Activated CD8-positive, alpha-beta memory T cell treated with anti-CD3 and anti-CD28 coated beads, Interleukin-2, amount 10 ng/mL, durations not matched to agents 7 days and 5 days (primary cell): ENCODE measurements at places on chromosomes 4 and X. TPM values are rescaled to one million over a fixed set of nuclear protein-coding genes. Genes with fewer than 3 reads are reported as not detected.
A peak's percentile ranks its signal among the peaks of the same experiment; 100 is the strongest.

The SEC24B gene
- total RNA-seq, result 25.9 TPM

DNA sequence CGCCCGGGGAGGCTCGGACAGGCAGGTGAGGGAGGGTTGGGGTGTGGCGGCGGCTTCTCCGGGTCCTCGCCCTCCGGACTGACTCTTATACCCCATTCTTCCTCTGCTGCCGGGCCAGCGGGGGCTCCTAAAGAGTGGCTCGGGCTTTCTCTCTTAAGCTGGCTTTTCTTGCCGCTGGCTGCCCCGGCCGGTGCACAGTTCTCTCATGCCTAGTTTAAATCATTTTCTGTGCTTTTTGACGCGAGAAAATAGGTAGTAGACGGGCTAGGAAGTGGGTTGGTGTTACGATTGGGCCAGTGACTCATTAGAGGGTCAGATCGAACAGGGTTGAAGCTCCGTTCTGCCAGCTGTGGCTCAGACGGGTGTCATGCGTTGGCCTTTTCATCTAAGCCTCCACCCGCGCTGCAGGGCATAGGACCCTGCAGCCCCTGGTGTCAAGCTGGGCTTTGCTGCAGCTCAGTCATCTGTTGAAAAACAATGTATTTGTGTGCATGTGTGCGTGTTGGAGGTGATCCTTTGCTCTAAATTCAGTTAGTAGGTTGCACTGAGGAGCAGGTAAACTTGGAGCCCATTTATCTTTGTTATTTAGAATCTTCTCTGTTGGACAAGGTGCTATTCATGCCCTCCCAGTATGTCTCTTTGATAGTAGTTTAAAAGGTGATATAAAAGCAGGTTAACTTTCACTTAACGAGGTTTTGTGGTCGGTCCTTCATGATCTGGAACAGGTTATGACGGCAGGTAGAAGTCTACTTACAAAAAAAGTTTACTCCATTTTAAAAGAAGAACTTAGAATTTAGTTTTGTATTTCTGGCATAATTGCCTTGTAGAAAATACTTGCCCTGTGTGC, 802 bp downstream of the BMP2K start:
- no peaks in the 10 kb centered on the region for H3K36me3 ChIP-seq
- H3K27ac ChIP-seq, result peak overlapping the region; percentile 88
- peaks cover 25% of the 10 kb centered on the region for H3K4me1 ChIP-seq
- DNase-seq, result peak; percentile 74
- H3K27me3 ChIP-seq, result no peaks in the 10 kb centered on the region

DNA sequence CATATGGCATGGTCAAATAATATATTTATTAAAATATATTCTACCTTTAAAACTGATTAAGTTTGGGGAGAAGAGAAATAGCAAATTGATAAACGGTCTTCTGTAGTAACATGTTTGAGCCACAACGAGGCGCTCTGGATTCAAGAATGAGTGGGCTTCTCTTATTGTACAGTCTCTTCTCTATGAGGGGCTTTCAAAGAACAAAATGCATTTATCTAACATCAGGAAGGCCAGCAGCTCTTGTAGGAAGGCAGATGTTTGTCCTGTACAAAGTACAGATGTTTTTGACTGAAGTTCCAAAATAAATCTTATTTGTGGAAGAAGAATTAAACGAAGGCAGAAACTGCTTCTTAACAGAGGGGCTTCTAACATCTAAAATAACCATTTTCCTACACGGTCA, 153.6 kb downstream of the RASL11B start:
- H3K27me3 ChIP-seq, result no peaks in the 10 kb centered on the region
- H3K4me3 ChIP-seq, result no peak overlapping the region
- peaks cover 2% of the 10 kb centered on the region for H3K36me3 ChIP-seq
- H3K4me1 ChIP-seq, result peaks cover 20% of the 10 kb centered on the region
- no peak for DNase-seq
- no peak overlapping the region for H3K27ac ChIP-seq

- DNase-seq, result no peak
- peaks cover 9% of the 10 kb centered on the region for H3K4me1 ChIP-seq
- H3K27ac ChIP-seq, result no peak overlapping the region
- peaks cover 25% of the 10 kb centered on the region for H3K36me3 ChIP-seq
- H3K4me3 ChIP-seq, result no peak overlapping the region
These were observed 44.8 kb upstream of the NUDT6 start for GRCh38 chr4:122967231-122967630.

GRCh38 chrX:47380268-47380667, 9.9 kb downstream of the ZNF157 start:
- H3K4me3 ChIP-seq, result peak overlapping the region; percentile 36
- DNase-seq, result peak; percentile 69
- no peaks in the 10 kb centered on the region for H3K36me3 ChIP-seq
- H3K27me3 ChIP-seq, result no peaks in the 10 kb centered on the region
- H3K4me1 ChIP-seq, result peaks cover 18% of the 10 kb centered on the region

The CT45A1 gene
- not detected for total RNA-seq

- no peak overlapping the region for H3K4me3 ChIP-seq
- no peaks in the 10 kb centered on the region for H3K36me3 ChIP-seq
- no peaks in the 10 kb centered on the region for H3K27me3 ChIP-seq
- no peaks in the 10 kb centered on the region for H3K4me1 ChIP-seq
These were observed 143.4 kb upstream of the VCX3A start for GRCh38 chrX:6678313-6678712.

The ITGB1BP2 gene
- 5.6 TPM for total RNA-seq

The ANXA10 gene
- total RNA-seq, result not detected

The PNMA5 gene
- 0.15 TPM for total RNA-seq

DNA sequence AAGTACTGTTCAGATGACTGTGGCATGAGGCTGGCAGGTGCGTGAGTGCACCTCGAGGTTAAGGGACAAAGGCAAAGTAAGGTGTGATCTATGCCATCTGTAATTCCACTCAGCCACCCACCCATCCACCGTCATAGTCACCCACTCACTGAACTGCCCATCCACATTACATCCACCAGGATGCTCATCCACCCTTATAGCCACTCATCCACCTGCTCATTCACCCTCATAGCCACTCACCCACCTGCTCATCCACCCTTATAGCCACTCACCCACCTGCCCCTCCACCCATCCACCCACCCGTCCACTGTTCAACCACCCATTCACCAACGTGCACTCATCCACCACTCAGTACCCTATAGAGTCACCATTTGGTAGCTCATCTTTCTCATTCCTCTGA, 64.1 kb upstream of the UXT start:
- H3K27me3 ChIP-seq, result peaks cover 4% of the 10 kb centered on the region
- H3K27ac ChIP-seq, result no peak overlapping the region
- DNase-seq, result no peak
- no peak overlapping the region for H3K4me3 ChIP-seq
- H3K4me1 ChIP-seq, result no peaks in the 10 kb centered on the region

GRCh38 chrX:139692908-139693307, 15.1 kb downstream of the MCF2 start:
- DNase-seq, result no peak
- peaks cover 4% of the 10 kb centered on the region for H3K4me1 ChIP-seq
- H3K4me3 ChIP-seq, result no peak overlapping the region
- no peak overlapping the region for H3K27ac ChIP-seq

GRCh38 chr4:169314906-169315305, 44.1 kb upstream of the SH3RF1 start:
- no peaks in the 10 kb centered on the region for H3K36me3 ChIP-seq
- H3K27me3 ChIP-seq, result peaks cover 3% of the 10 kb centered on the region
- H3K4me3 ChIP-seq, result no peak overlapping the region
- no peak for DNase-seq

The ETDB gene
- not detected for total RNA-seq

The BST1 gene
- 0.40 TPM for total RNA-seq

GRCh38 chrX:136687457-136687856, 39.5 kb downstream of the CD40LG start:
- H3K27me3 ChIP-seq, result no peaks in the 10 kb centered on the region
- H3K36me3 ChIP-seq, result peaks cover 32% of the 10 kb centered on the region
- no peak overlapping the region for H3K4me3 ChIP-seq
- H3K27ac ChIP-seq, result peak overlapping the region; percentile 59
- DNase-seq, result no peak
- peaks cover 50% of the 10 kb centered on the region for H3K4me1 ChIP-seq

GRCh38 chr4:8346838-8347605, 77.5 kb downstream of the HTRA3 start:
- no peak overlapping the region for H3K27ac ChIP-seq
- DNase-seq, result no peak
- no peak overlapping the region for H3K4me3 ChIP-seq

GRCh38 chrX:12973561-12974304, 1.2 kb upstream of the TMSB4X start:
- peaks cover 47% of the 10 kb centered on the region for H3K36me3 ChIP-seq
- peak overlapping the region; percentile 98 for H3K27ac ChIP-seq
- peaks cover 37% of the 10 kb centered on the region for H3K4me1 ChIP-seq
- peak overlapping the region; percentile 95 for H3K4me3 ChIP-seq
- H3K27me3 ChIP-seq, result no peaks in the 10 kb centered on the region
- peak; percentile 73 for DNase-seq

- no peak overlapping the region for H3K27ac ChIP-seq
- H3K4me1 ChIP-seq, result peaks cover 52% of the 10 kb centered on the region
- H3K4me3 ChIP-seq, result no peak overlapping the region
- peaks cover 2% of the 10 kb centered on the region for H3K36me3 ChIP-seq
These were observed 8.9 kb downstream of the RTL5 start for GRCh38 chrX:72122621-72123337.

The SLC10A3 gene
- total RNA-seq, result 24.3 TPM

The CT83 gene
- not detected for total RNA-seq

The DRD5 gene
- total RNA-seq, result not detected

The HDAC6 gene
- total RNA-seq, result 107 TPM

The EGFL6 gene
- total RNA-seq, result 5.7 TPM

DNA sequence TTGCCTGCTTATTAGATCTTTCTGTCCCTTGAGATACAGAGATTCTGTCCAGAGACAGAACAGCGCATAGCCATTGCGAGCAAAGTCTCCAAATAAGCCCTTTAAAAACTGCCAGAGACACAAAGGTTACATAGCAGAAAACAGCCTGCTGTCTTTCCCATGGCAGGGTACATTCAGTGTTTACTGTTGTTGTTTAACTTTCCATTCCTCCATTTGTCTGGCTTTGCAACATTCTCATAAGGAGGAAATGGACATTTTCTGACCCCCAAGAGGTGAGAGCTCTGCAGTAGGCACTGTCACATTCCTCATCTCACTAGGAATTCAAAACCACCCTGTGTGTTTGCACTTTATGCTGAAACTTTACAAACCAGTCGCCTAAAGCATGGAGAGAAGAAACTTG, 48.3 kb downstream of the PDE5A start:
- no peaks in the 10 kb centered on the region for H3K36me3 ChIP-seq
- DNase-seq, result no peak
- H3K27me3 ChIP-seq, result peaks cover 4% of the 10 kb centered on the region
- no peaks in the 10 kb centered on the region for H3K4me1 ChIP-seq
- no peak overlapping the region for H3K4me3 ChIP-seq

DNA sequence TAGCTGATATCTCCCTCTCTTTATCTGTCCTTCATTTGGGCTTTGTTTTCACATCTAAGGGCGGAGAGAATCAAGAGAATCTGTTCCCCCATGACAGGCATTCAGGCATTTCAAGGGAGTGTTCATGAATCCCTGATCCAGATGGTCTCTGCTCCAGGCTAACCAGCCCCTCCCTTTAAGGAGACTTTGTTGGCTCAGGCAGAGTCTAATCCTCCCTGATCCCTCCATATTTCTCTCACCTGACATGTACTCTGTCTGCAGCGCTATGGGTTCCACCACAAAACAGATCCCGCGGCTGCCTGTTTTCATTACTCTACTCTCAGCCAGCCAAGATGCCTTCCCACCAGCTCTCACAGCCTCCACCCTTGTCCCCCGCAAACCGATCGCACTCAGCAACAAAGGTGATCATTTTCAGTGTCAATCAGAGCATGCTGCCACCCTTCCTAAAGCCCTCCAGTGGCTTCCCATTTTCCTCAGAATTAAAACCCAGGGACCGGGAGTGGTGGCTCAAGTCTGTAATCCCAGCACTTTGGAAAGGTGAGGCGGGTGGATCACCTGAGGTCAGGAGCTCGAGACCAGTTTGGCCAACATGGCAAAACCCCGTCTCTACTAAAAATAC, 30.3 kb upstream of the SLC2A9 start:
- DNase-seq, result peak; percentile 21
- H3K36me3 ChIP-seq, result peaks cover under 1% of the 10 kb centered on the region
- H3K27ac ChIP-seq, result no peak overlapping the region
- peaks cover 5% of the 10 kb centered on the region for H3K27me3 ChIP-seq

DNA sequence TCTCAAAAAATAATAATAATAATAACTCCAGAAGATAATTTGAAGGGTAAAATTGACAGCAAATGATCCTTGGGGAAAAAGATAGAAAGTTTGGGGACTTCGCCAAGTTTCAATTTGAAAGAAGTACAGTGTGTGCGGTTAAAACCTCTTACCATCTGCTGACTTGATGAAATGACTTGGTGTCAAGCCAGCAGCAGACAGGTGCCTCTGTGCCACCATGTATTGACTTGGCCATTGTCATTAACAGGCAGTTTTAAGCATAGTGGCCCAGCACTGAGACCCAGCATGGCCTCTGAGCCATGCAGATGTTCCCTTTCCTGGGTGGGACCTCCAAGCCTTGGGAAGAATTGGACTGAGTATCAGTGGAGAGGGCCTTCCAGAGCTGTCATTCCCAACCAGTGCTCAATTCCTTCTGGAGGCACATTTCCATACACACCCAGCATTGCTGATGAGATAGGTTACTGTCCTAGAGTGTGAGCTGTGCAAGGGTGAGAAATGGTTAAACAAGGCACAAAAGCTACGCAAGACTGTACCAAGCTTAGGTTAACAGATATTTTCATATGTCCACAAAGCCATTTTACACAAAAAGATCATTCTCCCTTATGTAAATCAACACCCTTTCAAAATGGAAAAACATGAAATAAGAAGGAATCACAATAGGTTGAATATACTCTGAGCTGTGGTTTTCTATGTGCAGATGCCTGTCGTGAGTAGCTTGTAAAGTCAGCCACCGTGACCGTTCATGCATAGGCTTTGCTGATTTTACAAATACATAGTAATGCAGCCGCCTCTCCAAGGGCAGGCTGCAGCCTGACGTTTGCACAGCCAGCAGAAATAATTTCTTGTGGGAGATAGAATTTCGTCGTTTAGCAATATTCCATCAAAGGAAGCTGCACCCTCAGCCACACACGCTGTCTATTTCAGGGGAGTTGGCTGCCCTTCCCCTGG, 59.4 kb upstream of the FBXW7 start:
- H3K4me1 ChIP-seq, result peaks cover 4% of the 10 kb centered on the region
- H3K4me3 ChIP-seq, result no peak overlapping the region
- no peaks in the 10 kb centered on the region for H3K36me3 ChIP-seq
- H3K27ac ChIP-seq, result no peak overlapping the region

DNA sequence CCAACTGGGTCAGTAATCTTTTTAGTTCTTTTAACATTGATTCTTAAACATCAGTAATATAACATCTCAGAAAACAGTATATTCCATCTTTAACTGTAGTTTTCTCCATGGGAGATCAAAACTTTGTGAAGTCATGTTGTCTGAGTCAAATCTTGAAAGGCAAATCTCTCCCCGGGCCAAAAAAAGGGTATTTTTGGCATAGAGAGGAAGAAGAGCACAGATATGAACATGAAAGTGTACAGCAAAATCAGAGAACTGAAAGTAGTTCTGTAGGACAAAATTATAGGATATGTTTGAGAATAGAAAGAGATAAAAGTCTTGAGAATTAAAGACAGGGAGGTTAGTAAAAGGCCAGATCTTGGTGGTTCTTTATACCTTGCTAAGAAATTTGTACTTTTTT, 176.4 kb upstream of the GYPA start:
- H3K27me3 ChIP-seq, result no peaks in the 10 kb centered on the region
- no peaks in the 10 kb centered on the region for H3K36me3 ChIP-seq
- no peak for DNase-seq
- no peaks in the 10 kb centered on the region for H3K4me1 ChIP-seq
- H3K27ac ChIP-seq, result no peak overlapping the region
